Renal cortex interstitium (tissue), 15 donors: ENCODE measurements at places on chromosomes 4 and X. TPM values are rescaled to one million over a fixed set of nuclear protein-coding genes. Genes with fewer than 3 reads are reported as not detected.

GRCh38 chr4:7020290-7020689 lies 22.9 kb upstream of the TADA2B start:
- DNase-seq, result no peak

IL21 gene
- not detected for polyA plus RNA-seq

- no peak for DNase-seq
These were observed 39.5 kb upstream of the CD40LG start for GRCh38 chrX:136608295-136608933.

SFRP2 gene
- 26.7 TPM for polyA plus RNA-seq

- no peak for DNase-seq
These were observed 94.1 kb downstream of the HMX1 start for GRCh38 chr4:8777320-8778196.

DNA sequence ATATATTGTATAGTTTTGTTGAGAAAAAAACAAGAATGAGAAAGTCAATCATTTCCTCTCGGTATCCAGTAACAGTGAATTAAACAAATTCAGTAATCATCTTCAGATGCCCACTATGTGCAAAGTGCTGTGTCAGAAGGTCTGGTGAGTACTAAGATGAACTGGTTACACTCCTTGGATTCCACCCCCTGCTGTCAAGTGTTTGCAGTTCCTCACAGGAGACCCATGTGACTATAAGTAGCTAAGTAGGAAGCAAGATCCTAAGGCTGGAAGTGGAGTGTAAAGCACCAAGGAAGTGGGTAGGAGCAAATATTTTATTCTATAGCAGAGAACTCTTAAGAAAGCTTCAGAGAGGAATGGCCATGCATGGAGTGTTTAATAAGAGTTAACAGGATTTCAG lies 73.6 kb downstream of the SNX25 start:
- no peak for DNase-seq

SHROOM3 gene
- 42.4 TPM for polyA plus RNA-seq

DNA sequence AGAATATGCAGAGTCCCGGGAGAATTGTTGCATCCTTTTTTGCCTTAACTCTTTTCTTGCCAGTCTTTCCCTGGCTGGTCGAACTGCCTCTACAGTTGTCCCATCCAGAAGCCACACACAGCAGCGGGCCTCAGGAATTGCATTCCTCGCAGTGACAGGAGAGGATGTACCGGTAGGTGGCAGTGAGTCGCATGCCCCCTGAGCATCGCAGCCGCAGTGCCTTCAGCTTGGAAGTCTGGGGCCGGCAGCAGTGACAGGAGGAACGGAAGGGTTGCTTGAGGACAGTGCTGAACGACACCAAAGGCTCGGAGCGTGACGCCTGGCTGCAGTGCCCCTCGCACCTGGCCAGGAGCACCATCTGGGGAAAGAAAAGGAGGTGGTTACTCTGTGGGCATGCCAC lies 23.5 kb downstream of the NDP start:
- no peak for DNase-seq

PRSS48 gene
- polyA plus RNA-seq, result not detected

SNCA gene
- 55.4 TPM for polyA plus RNA-seq

DNA sequence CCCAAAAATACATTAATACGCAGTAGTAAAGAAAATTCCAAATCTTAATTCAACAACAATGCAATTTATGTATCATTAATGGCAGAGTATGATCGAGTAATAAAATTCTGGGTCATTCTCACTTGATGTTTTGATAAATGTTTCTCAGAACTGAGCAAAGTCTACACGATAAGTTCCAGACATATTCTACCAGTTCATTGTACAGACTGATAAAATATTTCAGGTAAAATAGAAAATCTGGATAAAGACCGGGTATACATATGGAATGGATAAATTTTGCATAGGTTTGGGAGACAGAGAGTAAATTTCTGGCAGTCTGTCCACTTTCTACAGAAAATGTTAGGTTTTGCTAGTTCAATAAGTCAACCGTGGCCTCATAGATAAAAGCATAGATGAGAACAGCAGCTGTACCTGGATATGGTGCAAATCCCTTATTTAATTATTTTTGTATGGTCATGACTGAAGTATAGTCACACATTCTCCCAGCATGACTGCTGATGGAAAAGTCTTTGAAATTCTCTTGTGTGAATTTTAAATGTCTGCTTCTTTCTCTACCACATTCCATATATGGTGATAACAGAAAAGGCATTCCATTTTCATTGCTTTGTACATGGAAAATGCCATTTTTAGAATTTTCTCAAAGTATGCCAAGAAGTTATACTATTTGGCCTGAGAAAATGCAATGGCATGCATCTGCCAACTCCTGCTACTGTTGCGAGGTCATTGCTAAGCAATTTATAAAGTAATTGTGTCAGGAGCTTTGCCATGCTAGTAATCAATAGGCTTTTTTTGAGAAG lies 301.9 kb upstream of the ARSJ start:
- no peak for DNase-seq

FAM9B gene
- polyA plus RNA-seq, result 0.22 TPM

DNA sequence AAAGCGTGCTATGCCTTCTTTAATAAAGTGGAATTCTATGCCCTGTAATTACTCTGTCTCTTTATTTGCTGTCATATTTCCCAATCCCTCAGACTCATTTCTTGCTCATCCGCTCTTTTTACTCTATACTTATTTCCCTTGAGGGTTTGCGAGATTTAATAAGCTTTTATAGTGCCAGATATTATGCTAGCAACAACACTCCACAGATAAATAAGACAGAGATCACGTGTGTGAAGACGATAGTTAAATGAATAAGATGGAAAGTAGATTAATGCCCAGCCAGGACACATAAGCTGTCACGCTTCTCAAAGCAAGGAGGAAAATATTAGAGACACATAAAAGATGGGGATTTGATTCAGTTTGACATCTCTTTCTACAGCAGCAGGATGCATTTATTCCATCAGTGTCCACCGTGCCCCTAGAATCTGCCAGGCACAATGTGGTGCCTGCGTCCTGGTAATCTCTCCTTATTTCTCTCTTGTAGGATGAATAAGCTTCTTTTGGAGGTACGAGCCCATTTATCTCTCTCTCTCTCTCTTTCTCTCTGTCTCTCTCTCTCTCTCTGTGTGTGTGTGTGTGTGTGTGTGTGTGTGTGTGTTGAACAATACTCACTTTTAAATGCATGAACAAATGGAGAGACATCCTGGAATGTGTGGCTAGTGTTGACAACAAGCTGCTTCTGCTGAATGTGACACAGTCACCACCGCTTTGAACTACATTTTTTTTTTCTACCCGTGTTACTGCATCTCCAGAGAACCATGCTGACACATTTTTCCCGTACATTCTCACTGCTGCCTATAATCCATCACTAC lies 48.2 kb downstream of the TMEM156 start:
- DNase-seq, result no peak

GRCh38 chrX:122119361-122119760 lies 1064.7 kb upstream of the GRIA3 start:
- no peak for DNase-seq

DNA sequence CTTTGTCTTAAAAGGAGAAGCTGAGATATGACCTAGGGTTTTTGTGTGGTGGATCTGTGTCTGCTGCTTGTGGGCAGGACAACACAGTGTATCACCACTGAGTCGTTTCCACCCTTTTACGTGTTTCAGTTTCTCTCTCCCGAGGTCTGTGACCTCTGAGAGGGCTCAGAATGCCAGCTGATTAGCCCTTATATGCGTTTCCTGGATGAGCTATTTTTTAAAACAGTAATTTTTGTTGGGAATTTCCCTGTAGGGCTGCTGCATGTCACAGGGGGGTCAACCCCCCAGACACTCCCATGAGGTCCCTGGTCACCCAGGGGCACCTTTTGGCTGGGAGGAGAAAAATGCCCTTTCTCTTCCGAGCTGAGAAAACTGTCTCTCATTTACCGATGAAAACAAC lies 170.4 kb upstream of the CASK start:
- DNase-seq, result no peak

COL4A6 gene
- polyA plus RNA-seq, result 14.2 TPM

DNA sequence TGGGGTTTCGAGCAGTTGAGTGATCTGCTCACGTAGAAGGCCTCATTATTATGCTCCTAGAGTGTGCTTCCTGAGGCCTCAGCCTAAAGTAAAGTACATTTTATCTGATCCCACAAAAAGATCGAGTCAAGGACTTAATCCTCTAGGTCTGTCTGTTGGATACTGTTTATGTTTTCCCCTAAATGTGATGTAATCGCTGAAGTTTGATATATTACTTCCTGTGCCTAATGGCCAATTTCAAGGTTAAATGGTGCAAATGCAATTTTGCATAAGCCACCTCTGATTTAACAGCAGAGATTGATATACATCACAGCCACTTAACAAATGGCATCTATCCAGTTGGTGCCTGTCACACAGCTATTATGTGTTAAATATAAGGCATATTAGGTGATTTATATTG lies 19.4 kb upstream of the SERTM2 start:
- DNase-seq, result no peak

GRCh38 chr4:143455211-143455610 lies 58.3 kb upstream of the SMARCA5 start:
- no peak for DNase-seq

DNA sequence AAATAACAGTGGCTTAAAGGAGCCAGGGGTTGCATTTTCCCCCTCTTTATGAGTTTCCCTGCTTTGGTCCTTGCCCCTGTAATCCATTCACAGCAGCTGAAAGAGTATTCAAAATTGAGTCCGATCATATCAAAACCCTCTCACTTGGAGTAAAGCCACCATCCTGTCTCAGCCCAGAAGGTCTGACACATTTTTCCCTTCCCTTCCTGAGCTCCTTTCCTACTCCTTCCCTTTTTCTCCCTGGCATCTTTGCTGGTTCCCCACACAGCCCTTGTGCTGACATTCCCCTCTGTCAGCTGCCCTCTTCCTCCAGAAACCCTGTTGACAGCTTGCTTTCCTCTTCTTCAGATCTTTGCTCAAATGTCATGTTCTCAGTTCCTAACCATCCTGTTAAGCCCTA lies 295.6 kb downstream of the EVC2 start:
- DNase-seq, result no peak

RADX gene
- polyA plus RNA-seq, result 5.5 TPM

DNA sequence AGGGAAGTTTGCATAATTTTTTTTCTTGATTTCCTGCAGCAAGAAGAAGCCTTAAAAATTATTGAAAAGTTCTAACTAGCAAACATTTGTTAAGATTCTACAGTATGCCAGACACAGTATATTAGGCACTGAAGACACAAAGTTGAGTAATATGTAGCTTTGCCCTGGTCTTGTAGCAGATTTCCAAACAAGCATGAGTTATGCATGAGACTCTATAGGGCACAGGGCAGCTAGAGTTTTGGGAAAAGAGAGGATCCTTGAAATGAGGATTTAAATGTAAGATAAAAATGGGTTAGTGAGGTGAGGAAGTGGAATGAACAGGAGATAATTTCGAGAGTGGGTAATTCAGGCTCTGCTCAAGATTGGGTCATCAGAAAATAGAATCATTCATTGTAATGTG lies 8.6 kb upstream of the GPRIN3 start:
- DNase-seq, result no peak

GRCh38 chrX:153897899-153898298 lies 6.6 kb upstream of the AVPR2 start:
- no peak for DNase-seq

GRCh38 chr4:113732-114131 lies 10.6 kb upstream of the ZNF718 start:
- no peak for DNase-seq

CXCL9 gene
- polyA plus RNA-seq, result not detected

DNA sequence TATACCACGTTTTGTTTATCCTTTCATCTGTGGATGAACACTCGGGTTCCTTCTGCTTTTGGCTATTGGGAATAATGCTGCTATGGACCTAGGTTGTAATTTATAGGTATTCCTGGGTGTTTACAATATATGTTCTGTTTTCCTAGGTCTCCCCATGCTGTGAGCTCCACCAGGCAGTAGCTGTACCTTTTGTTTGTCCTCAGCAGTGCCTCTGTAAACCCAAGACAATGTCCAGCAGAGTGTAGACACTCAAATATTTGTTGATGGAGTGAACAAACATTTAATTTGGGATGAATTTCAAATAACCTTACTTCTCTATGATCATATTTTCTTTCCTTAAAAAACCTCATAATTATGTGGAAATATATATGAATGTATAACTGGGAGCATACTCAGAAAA lies 259.5 kb upstream of the BOD1L1 start:
- DNase-seq, result no peak

F8A2 gene
- not detected for polyA plus RNA-seq

RHOXF2 gene
- polyA plus RNA-seq, result not detected

DNA sequence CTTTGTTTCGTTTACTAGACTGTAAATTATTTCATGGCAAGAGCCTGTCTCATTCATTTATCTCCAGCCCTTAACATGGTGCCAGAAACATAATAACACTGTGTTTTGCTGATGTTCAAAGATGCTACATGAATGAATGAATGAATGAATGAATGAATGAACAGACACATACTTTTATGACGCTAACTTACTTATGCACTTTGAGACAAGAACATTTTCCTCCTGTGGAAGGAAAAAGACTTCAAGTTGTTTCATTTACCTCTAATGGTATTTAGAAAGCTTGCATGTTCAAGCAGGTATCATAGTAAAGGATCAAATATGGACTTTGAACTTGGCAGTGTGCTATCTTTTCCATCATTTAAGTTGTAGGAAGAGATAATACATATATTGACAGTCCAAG lies 131.6 kb downstream of the GLRA2 start:
- no peak for DNase-seq

CD99 gene
- 152 TPM for polyA plus RNA-seq

- no peak for DNase-seq
These were observed 17.4 kb downstream of the IRAK1 start for GRCh38 chrX:154002215-154002719.

DNA sequence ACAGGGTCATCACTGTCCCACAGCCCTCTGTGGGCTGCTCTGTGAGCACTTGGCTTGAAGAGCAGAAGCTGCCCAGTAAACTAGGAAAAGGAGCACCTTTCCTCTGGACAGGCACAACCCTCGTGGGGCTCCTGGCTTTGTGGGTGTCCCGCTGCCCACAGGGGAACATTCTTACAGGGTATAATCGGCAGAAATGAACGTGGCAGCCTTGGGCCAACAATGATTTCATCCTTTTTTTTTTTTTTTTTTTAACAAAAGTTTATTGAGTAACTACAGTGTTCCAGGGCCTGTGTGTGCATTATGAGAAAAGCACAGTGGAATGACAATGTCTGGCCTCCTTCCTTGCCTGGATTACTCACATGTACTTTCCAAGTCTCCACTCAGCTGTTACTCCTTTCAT lies 197.2 kb downstream of the PDGFC start:
- DNase-seq, result no peak

HSFX1 gene
- polyA plus RNA-seq, result 1.9 TPM

GRCh38 chr4:73902038-73902637 lies 32.9 kb downstream of the CXCL1 start:
- no peak for DNase-seq

DNA sequence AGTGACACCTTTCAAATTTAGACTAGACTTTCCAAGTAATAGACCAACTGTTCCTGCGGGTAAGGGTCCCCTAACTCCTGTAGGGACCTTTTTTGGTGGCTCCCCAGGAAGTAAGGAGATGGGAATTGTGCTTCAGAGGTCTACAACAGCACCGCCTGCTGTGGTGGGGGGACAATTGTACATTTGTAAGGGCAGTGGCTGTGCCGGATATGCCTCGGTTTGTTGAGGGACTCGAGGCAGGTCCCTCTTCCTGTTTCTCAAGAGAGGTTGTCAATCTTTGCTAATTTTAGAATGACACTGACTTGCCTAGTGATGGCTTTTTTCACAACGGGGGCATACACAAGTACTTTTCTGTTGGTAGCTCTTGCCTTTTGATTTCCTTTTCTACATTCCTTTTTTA lies 15.5 kb upstream of the HSD17B11 start:
- no peak for DNase-seq

GRCh38 chrX:15679246-15679645 lies 14.6 kb upstream of the CLTRN start:
- DNase-seq, result no peak
